ENCODE measurements at places on chromosomes 6 and 20.

- no peak for DNase-seq
Observed at GRCh38 chr6:125302840-125303511, 1.2 kb upstream of the HDDC2 start.

DNA sequence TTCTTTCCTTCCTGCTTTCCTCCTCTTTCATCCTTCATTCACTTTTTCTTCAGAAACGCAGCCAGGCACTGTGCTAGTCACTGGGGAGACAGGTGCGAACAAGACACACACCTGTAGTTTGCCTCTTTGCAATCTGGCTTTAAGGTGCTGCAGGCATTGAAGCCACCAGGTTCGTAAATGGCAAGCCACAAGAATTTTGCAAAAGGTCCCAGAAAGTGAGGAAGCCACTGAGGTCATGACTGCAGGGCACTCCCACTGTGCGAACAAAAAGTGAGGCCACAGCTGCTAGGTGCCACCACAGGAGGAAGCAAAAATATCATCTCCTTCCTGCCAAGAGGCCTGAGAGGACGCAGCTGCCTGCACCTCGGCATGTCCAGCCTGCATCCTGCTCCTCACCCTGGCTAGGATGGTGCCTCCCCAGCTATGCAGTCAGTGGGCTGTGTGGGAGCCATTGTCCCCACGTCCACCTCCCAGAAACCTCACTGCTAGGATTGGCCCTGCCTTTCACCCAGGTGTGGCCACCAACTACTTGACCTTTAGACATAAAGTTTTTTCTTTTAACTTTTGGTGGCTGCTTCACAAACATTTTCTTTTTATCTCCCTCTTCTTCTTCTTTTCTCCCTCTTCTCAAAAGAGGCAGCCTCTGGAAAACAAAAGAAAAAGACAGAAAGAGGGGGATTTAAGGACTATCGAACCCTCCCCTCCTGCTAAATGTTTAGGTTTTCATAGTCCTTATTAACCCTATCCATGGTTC lies 230.8 kb downstream of the BCAS1 start:
- no peak for DNase-seq

- no peak for DNase-seq
Observed at GRCh38 chr20:21133917-21134622, 8.2 kb downstream of the KIZ start.

DNA sequence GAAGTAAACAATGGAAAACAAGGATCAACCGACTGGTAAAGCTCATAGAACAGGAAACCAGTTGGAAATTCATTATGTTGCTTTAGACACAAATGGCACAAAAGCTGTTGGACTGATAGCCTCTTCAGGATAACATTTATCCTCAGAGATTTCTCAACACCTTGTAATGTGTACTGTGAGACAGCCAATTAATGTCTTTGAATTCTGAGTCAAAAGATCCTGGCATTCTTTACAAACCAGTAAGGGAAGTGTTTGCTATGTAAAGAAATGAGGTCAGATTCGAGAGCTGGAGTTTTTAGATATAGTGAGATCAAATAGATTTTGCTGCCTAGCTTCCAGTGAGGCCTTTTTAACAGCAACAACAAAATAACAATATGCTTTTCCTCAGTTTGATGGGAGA lies 439.2 kb downstream of the C6orf118 start:
- no peak for DNase-seq

GRCh38 chr6:132190815-132191175 lies 210.5 kb downstream of the MOXD1 start:
- no peak for DNase-seq

DNA sequence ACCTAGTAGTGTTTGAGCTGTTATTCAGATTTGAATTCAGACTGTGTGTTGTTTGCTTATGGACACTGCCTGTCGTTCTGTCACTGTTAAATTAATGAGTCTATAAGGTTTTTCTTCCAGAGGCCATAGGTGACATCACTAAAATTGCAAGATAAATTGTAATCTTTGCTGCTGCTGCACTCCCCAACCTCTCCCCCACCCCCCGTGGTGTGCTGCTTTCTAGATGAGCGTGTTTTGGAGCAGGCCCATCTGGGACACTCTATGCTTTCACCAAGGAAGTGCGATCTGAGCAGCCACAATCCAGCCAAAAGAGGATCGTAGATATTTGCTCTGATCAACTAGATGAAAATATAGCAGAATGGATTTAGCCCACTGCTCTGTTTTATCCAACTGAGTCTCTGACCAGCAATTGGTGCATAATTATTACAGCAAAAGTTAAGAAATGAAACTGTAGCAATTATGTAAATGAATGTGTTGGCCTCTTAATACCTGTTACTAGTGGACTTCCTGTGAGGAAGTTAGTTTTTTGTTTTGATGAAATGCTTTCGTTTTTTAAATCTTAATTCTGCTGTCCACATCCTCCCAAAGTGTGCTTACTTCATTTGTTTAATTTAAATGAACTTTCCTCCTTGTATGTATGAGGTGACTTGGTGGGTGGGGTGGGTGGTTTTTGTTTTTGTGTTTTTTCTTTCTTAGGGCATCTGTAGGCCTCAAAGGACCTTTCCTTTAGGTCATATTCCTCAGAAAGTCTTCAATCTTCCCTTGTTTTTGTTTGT lies 58.1 kb downstream of the RPRD1B start:
- no peak for DNase-seq

DNA sequence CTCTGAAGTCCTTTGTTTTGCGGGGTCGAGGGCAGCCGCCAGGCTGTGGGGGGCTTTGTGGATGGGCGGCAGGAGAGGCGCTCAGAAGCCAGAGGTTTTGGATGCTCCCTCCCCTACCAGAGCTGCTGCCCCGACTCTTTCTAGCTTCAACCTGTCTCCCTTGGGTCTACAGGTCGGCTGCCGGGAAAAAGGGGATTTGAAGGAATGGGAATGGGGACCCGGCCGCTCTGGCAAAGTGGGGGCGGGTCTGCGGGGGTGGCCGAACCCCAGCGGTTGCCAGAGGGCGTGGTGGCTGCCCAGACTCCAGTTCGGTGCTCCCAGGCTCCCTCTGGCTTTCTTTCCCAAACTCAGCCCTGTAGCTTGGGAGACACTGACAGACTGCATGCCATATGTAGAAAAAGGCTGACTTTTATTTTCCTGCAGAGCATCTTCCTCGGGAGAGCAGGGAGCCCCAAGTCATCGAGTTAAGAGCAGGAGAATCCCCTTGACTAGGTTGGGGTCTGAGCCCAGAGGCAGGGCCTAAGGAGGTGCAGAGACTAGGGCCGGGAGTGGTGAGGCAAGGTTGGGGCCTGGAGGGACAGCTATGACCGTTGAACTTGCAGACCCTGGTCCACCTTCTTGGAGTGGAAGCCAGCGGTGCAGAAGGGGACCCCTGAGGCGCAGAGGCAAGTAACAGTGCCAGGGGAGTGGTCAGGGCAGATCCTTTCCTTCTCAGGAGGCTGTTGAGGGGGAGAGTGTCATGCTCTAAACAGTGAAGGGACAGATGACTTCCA lies 1.4 kb upstream of the PPP1R18 start:
- DNase-seq: no peak

GRCh38 chr6:53301801-53302537 lies 46.8 kb downstream of the ELOVL5 start:
- no peak for DNase-seq

GRCh38 chr6:130713144-130713543 lies 114.1 kb upstream of the SMLR1 start:
- no peak for DNase-seq

GRCh38 chr6:105112577-105112976 lies 67.2 kb downstream of the POPDC3 start:
- no peak for DNase-seq

DNA sequence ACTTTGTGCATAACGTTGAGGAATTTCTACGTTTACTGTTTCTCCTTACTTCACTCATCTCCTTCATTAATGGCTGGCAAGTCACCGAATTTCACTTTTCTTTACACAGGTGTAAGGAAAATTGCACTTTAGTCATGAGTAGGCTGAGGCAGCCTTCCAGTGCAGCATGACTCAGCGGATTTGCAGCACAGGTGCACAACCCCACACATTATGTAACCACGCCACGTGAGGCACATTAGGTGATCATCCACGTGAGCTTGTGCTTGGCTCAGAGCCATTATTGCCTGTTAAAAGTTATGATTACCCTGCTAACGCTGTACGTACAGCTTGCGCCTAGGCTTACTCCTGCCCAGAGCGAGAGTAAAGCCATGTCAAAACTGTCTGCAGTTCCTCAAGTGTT lies 158.8 kb downstream of the NKAIN2 start:
- no peak for DNase-seq

DNA sequence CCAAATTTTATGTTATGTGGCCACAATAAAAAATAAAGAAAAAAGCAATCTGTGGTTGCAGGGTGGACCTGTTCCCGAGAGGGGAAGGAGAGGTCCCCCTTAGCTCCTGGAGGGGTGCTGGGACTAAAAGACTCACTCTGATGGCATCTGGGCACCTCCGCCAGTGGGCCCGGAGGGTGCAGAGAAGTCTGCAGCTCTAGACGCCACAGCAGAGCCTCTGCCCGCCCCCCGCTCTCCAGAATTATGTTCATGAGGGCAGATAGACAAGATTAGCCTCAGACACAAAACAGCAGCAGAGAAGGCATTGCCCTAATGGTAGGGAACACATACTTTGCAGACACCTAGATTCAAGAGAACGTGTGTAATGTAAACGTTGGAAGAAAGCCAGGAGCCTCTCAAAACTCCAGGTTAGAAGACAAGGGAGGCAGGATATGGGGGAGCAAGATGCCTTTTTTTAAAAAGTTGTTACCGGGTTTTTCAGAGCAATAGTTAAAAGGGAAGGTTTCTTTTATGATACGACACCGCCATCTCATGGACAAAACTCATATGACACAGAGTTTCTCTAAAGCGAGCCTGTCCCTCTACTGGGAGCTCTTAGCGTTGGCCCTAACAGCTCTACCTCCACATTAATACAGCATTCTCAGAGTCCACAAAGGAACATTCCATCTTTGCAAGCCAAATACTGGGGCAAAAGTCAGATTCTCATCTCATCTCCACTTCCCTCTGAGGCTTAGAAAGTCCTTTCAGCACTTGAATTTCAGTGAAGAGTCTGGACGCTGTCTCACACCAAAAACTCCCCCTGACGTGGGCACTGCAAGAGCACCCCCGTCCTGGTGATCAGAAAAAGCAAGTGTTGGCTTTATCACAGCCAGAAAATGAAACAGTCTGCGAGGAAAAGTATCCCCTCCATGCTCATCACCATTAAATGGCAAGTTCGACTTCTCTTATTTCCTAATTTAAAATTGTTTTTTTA lies 47.2 kb downstream of the FOXF2 start:
- DNase-seq: peak; percentile 3

GRCh38 chr20:8425016-8425415 lies 292.9 kb downstream of the PLCB1 start:
- DNase-seq: no peak

DNA sequence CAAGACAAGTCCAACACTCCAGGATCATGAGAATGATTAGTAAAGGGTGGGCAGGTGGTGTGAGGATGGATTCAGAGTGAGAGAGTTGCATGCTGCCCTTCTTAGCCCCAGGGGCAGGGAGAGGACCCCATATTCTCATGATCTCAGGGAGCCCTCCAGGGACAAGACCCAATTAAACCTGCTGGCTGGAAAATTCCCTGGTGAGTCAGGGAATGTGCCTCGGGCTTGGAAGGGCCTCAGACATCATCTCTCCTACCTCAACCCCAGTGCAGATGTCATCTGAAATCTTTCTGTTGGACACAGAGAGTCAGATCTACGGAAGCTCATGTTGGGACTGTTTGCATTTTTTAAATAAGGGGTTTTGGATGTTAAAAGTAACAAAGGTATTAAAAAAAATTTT lies 9.2 kb upstream of the SIRPD start:
- no peak for DNase-seq

- no peak for DNase-seq
Observed at GRCh38 chr6:41634657-41635056, 3.6 kb upstream of the MDFI start.

GRCh38 chr6:28586324-28586723 lies 60.6 kb downstream of the GPX5 start:
- DNase-seq: no peak

GRCh38 chr20:60463798-60464197 lies 505.6 kb downstream of the CDH26 start:
- no peak for DNase-seq

DNA sequence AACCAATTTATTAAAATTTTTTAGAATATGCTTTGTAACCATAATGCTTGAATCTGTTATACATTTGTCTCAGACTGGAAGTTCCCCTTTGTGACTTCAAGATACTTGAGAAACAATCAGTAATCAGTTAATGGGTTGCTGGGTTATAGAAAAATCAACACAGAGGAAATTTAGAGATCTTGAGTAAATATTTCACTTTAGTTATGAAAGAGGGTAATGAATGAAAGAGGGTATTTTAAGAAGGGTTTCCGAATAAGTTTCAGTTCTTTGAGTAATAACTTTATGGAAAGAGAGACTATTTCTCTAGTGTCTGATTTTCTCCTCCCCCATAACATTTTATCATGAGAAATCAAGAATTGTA lies 21.4 kb downstream of the ZFAND3 start:
- no peak for DNase-seq

DNA sequence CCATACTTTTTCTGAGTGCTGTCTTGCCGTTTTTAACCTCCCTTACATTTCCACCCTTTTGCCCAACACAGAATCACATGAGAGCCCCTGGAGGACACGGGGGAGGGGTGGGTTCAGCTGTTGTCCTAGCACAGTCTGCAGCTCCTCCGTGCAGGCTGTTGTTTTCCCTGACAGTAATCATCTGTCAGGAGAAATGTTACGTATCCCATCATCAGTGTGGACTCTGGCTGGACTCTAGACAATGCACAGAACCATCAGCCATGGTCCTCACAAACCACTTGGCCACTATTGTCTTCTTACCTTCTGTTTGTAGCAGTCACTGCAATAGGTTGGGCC lies 92.1 kb downstream of the RIN2 start:
- DNase-seq: no peak

- DNase-seq: no peak
Observed at GRCh38 chr6:11433860-11434259, 103.7 kb upstream of the TMEM170B start.
